ENCODE measurements at places on chromosomes 16 and 17.

GRCh38 chr16:49734331-49734730 is 121.6 kb downstream of the ZNF423 start:
- no peak for DNase-seq

DNA sequence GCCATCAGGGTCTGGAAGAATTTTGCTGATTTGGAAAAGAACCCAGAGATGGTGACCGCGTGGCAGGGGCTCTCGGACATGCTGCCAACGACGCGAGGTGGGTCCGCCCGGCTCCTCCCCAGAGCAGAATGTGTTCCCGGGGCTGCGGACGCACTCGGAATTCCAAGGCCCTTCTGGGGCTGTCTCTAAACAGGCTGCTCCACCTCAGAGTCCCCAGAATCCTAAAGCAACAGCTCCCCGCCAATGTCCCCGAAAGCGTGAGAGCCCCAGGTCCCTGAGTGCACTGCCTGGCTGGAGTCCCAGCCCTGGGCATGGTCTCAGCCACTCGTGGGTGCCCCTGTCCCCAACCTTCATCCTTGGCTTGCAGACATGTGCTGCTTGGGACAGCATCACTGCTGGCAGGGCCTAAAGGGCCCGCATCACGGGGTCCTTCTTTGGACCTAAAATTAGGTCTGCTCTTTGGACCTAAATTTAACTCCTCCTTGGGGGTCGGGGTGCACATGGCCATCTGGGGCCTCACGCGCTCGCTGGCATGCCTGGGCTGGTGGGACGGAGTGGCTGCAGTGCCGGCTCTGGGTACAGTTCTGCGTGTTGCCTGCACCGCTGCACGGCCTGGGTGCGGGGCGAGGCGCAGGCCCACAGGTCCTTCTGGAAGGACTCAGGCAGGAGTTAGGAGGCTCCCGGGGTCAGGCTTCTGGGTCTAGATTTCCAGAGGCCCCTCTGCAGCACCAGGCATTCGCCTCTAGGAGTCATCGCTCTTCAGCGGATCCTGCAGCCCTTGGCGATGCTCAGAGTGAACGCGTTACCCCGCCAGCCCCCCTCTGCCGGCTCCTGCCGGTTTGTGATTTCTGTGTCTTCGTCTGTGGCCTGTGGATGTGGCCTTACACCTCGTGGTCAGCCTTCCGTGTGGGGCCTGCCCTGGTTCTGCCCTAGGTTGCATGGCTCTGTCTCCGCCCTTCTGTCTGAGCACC is 41.9 kb upstream of the CHMP6 start:
- DNase-seq, result no peak

DNA sequence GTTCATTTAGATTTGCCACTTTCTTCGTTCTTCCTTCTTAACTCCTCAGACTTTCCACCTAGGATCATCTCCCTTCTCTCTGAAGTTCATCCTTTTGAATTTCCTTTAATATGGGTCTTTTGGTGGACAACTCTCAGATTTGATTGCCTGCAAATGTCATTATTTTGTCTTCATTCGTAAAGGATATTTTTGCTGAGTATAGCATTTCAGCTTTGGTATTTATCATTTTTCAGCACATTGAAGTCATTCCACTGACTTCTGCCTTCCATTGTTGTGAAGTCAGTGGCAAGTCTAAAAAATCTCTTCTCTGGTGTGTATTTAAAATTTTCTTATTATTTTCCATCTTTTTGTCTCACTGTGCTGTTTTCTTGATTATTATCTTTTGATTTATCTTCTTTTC is 45.4 kb downstream of the GAN start:
- no peak for DNase-seq

GRCh38 chr17:28996554-28997096 is 9.2 kb downstream of the SEZ6 start:
- DNase-seq, result no peak

DNA sequence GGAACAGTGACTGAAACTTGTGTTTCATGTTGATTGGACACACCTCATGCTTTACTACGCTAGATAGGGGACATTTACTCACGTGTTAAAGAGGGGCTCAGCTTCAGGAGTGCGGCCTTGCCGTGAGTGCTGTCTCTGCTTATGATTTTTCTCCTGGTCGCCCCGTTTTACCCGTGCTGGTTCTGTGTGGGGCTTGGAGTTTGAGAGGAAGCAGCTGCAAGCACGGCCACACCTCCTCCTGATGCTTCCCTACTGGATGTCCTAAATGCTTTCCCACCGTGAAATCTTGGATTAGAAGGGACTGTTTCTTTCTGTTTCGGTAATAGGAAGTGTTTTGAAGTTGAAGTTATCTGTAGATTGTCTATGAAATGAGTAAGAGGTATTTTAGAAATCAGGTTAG is 54.0 kb upstream of the ZNF750 start:
- DNase-seq, result no peak

GRCh38 chr16:24372824-24373223 is 116.7 kb downstream of the CACNG3 start:
- DNase-seq, result no peak

- no peak for DNase-seq
These were observed 229.8 kb downstream of the CPPED1 start for GRCh38 chr16:12573730-12574383.
